ENCODE measurements at places on chromosomes 3 and 15.

- no peak overlapping the region for H3K27ac ChIP-seq
- no peaks in the 10 kb centered on the region for H3K27me3 ChIP-seq
- H3K4me1 ChIP-seq = no peaks in the 10 kb centered on the region
- H3K36me3 ChIP-seq = no peaks in the 10 kb centered on the region
- no peak overlapping the region for H3K4me3 ChIP-seq
Measured at GRCh38 chr15:79025201-79025600, 65.4 kb downstream of the RASGRF1 start.

DNA sequence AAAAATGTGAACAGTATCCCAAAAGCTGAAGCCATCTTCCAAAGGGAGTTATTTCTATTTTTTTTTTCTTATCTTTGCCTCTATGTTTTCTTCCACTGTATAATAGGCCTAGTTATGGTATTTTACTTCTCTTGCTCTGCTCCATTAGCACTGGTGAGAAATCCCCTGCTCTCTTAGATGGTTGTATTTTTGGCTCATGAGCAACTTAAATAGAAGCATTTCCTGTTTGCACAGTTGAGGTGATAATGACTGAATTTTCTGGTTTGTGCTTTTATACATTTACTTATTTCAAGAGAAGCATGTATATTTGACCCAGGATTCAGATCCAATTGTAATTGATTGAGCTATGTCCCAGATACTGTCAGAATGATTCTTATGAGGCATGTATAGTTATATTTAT lies 61.6 kb upstream of the CD200R1L start:
- H3K27me3 ChIP-seq = no peaks in the 10 kb centered on the region
- H3K36me3 ChIP-seq = no peaks in the 10 kb centered on the region
- no peak for DNase-seq
- no peak overlapping the region for H3K4me3 ChIP-seq

DNA sequence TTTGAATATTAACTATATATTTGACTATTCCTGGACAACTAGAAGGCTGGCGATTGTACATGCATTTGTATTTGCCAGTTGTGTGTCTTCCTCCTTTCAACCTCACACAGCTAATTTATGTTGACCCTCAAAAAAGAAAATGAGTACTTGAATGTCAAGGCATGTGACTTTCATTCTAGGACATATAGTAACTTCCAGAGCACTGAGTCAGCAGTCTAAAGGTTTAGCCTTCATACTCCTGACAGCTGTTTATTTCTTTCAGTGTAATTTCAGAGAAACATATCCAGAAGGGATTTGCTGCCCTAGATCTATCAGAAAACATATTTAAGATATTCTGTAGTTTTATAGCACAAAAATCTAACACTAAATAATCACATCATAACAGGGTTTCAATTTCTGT lies 74.6 kb upstream of the GOLGA8J start:
- no peaks in the 10 kb centered on the region for H3K4me1 ChIP-seq
- H3K27me3 ChIP-seq = no peaks in the 10 kb centered on the region
- H3K36me3 ChIP-seq = no peaks in the 10 kb centered on the region
- no peak overlapping the region for H3K27ac ChIP-seq

DNA sequence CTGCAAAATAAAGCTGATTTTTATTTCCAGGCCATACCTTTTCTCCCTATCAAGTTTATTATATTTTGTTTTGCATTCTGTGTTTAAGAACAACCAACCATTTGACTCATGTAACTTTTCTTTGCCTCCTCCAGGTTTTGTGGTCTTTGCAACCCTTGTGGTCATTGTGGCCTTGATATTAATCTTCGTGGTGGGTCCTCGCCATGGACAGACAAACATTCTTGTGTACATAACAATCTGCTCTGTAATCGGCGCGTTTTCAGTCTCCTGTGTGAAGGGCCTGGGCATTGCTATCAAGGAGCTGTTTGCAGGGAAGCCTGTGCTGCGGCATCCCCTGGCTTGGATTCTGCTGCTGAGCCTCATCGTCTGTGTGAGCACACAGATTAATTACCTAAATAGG lies 27.6 kb downstream of the NIPA2 start:
- no peaks in the 10 kb centered on the region for H3K4me1 ChIP-seq
- H3K27ac ChIP-seq = no peak overlapping the region
- H3K4me3 ChIP-seq = no peak overlapping the region

DNA sequence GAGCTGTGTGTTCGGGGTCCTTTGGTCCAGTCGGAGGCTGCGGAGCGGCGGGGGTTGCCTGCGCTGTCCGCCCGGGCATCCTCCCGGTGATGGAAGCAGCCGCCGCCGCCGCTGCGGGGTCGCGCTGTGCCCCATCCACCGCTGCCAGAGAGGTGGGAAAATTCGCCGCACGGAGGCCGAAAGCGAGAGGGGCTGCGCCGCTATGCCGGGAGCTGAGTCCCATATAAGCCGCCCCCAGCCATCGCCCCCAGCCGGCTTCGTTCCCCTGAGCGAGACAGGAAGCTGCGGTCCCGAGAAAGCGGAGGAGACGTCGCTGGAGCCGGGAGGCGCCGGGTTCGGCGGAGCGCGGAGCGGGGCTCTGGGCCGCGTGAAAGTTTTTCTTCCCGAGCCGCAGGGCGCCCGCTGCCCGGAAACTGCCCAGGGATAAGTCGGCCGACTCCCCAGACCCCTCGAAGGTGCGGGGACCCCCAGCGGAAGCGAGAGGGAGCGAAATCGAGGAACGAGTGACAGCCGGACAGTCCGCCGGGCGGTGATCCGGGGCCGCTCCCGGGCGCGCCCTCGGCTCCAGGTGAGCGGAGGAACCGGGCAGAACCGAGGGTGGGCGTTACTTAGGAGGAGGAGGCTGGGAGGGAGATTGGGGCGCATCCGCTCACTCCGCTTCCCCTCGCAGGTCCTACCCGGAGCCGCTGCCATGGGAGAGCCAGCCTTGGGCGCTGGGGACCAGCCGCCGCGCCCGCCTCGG lies 574 bp downstream of the CHST2 start:
- peak overlapping the region; percentile 75 for H3K4me3 ChIP-seq
- H3K4me1 ChIP-seq = peaks cover 13% of the 10 kb centered on the region
- no peaks in the 10 kb centered on the region for H3K36me3 ChIP-seq
- DNase-seq = no peak

- no peak overlapping the region for H3K4me3 ChIP-seq
- H3K36me3 ChIP-seq = no peaks in the 10 kb centered on the region
- peaks cover 10% of the 10 kb centered on the region for H3K4me1 ChIP-seq
Measured at GRCh38 chr3:151226088-151226563, 23.1 kb upstream of the GPR171 start.

DNA sequence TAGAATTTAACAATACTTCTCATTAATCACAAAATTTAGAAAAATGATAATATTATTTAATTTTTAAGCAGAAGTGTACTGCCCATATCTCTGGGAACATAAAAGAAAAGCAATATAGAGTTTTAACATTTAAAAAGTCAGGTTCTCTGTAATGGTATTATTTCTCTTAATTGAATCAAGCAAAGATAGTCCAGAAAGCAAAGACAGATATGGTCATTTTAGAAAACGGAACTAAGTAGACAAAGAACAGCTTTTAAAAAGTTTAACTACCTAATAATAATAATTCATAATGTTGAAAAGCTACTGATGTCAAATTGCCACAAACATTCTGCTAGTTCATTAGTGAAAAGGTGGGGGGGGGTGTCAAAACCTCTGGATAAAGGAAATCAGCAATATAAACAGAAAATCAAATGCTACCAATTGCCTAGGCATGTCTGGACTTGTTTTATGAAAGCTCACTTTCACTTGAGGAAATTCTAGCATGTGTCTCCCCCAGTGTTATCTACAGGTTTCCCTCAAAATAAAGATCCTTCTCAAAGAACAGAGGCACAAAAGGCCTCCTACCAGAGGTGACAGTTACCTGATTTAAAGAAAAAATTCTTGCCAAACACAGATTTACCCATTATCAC lies 1.7 kb downstream of the ZMAT3 start:
- H3K4me3 ChIP-seq = peak overlapping the region; percentile 78
- no peak for DNase-seq
- H3K27me3 ChIP-seq = no peaks in the 10 kb centered on the region
- H3K27ac ChIP-seq = no peak overlapping the region

- H3K4me1 ChIP-seq = peaks cover 12% of the 10 kb centered on the region
- DNase-seq = no peak
- H3K36me3 ChIP-seq = no peaks in the 10 kb centered on the region
- no peak overlapping the region for H3K4me3 ChIP-seq
- peak overlapping the region; percentile 49 for H3K27ac ChIP-seq
Measured at GRCh38 chr3:177427540-177427939, 230.3 kb upstream of the TBL1XR1 start.

- peaks cover 19% of the 10 kb centered on the region for H3K36me3 ChIP-seq
- peak overlapping the region; percentile 24 for H3K4me3 ChIP-seq
- peak overlapping the region; percentile 80 for H3K27ac ChIP-seq
Measured at GRCh38 chr15:42457445-42458442, 33.2 kb downstream of the ZNF106 start.

- no peaks in the 10 kb centered on the region for H3K36me3 ChIP-seq
- H3K27me3 ChIP-seq = no peaks in the 10 kb centered on the region
- no peak for DNase-seq
- no peak overlapping the region for H3K27ac ChIP-seq
Measured at GRCh38 chr3:27540231-27540630, 56.0 kb upstream of the SLC4A7 start.

DNA sequence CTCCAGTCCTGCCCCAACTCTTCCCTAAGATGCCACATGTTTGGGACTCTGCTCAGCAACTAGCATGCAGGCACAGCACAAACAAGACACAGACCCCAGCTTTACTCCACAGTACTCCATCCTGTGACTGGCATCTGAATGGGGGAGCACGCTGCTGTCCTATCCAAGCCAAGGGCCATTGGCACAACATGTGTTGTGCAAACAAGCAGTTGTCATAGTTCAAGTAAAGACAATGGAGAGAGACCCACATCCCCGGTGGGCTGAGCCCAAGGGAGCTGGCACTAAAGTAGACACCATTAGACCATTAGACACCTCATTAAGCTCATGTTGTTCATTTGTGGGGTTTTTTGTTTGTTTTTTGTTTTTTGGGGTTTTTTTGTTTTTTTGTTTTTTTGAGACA lies 132.7 kb downstream of the CHSY1 start:
- H3K27ac ChIP-seq = no peak overlapping the region
- H3K4me3 ChIP-seq = no peak overlapping the region
- H3K36me3 ChIP-seq = no peaks in the 10 kb centered on the region
- H3K4me1 ChIP-seq = peaks cover 28% of the 10 kb centered on the region
- DNase-seq = no peak
- no peaks in the 10 kb centered on the region for H3K27me3 ChIP-seq

GRCh38 chr3:154428286-154429206 lies 1.4 kb downstream of the GPR149 start:
- peak overlapping the region; percentile 30 for H3K4me3 ChIP-seq
- peaks cover 15% of the 10 kb centered on the region for H3K4me1 ChIP-seq
- peaks cover 12% of the 10 kb centered on the region for H3K27me3 ChIP-seq
- H3K27ac ChIP-seq = no peak overlapping the region
- H3K36me3 ChIP-seq = no peaks in the 10 kb centered on the region

GRCh38 chr3:45664578-45664977 lies 24.6 kb upstream of the SACM1L start:
- peaks cover 26% of the 10 kb centered on the region for H3K4me1 ChIP-seq
- H3K27me3 ChIP-seq = no peaks in the 10 kb centered on the region
- H3K36me3 ChIP-seq = peaks cover 5% of the 10 kb centered on the region
- H3K4me3 ChIP-seq = peak overlapping the region; percentile 32
- peak; percentile 56 for DNase-seq

GRCh38 chr15:98421419-98422129 lies 226.8 kb upstream of the IGF1R start:
- H3K27ac ChIP-seq = no peak overlapping the region
- peaks cover 6% of the 10 kb centered on the region for H3K4me1 ChIP-seq
- DNase-seq = peak; percentile 96
- peaks cover 9% of the 10 kb centered on the region for H3K27me3 ChIP-seq
- H3K36me3 ChIP-seq = no peaks in the 10 kb centered on the region

DNA sequence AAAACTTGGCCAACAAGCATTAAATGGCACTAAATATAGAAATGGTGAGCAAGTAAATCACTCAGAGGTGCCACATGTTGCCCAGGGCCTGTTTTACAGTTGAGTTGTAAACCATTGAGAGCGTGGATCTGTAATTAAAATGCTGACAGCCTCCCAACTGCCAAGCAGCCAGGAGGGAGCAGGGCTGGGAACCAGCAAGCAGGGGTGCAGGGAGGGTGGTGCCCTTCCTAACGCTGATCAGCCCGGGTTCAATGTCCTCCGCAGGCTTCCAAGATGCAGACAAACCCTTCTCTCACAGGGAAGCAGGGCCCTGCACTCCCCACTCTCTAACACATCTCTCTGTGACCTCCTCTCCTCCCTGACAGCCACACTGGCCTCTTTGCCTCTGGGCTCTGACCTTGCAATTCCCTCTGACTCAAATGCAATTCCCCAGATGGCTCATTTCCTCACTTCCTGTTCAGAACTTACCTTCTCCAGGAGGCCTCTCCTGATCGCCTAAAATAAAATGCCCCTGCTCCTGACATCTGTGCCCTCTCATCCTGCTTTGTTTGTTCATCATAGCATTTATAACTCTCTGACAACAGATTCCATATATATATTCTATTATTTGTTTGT lies 40.0 kb downstream of the WNT7A start:
- no peak overlapping the region for H3K4me3 ChIP-seq
- H3K27ac ChIP-seq = no peak overlapping the region
- H3K4me1 ChIP-seq = no peaks in the 10 kb centered on the region
- no peak for DNase-seq
- no peaks in the 10 kb centered on the region for H3K36me3 ChIP-seq

DNA sequence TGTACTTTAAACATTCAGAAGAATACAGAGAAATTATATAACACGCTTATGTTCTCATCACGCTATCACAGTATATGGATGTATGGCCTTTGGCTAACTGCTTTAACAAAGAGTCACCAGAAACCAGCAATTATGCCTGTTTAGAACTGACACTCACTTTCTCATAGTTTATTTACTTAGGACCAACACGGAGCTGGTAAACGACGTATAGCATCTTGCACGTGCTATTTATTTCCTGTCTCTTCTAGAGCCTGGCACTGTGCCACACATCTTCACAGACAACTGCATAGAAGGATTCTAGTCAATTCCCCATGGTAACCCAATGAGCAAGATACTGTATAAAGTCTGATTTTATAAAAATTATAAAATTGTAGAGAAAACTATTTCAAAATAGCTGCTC lies 43.6 kb downstream of the TBC1D2B start:
- DNase-seq = no peak
- peaks cover 63% of the 10 kb centered on the region for H3K4me1 ChIP-seq
- H3K36me3 ChIP-seq = peaks cover 8% of the 10 kb centered on the region
- no peak overlapping the region for H3K4me3 ChIP-seq
- no peaks in the 10 kb centered on the region for H3K27me3 ChIP-seq

- H3K27me3 ChIP-seq = no peaks in the 10 kb centered on the region
- no peak overlapping the region for H3K27ac ChIP-seq
- no peak overlapping the region for H3K4me3 ChIP-seq
- DNase-seq = no peak
- no peaks in the 10 kb centered on the region for H3K36me3 ChIP-seq
Measured at GRCh38 chr3:16524196-16524595, 10.7 kb upstream of the RFTN1 start.

GRCh38 chr15:29242456-29243242 lies 27.0 kb downstream of the NSMCE3 start:
- H3K4me1 ChIP-seq = no peaks in the 10 kb centered on the region
- H3K27ac ChIP-seq = no peak overlapping the region

DNA sequence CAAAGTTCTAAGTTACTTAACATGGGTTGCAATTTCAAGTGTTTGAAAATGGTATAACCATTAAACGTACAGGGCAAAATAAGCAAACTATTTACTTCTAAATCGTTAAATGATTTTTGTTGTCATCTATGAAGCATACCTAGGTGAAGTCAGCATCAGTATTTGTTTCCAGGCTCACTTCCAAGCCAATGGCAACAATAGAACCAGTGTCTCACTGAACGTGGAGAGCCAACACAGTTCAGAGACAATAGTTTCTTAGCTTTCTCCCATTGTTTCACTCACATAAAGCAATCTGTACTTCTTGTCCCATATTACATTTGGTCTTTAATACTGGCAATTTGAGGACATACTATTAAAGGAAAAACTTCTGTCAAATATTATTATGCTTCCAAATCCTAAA lies 397.2 kb downstream of the MECOM start:
- H3K27me3 ChIP-seq = no peaks in the 10 kb centered on the region
- no peak for DNase-seq
- H3K36me3 ChIP-seq = no peaks in the 10 kb centered on the region
- H3K4me1 ChIP-seq = peaks cover 22% of the 10 kb centered on the region
